ENCODE measurements at places on chromosomes 16 and 17.

- DNase-seq: no peak
Measured at GRCh38 chr17:67082107-67082506, 37.8 kb downstream of the CACNG1 start.

DNA sequence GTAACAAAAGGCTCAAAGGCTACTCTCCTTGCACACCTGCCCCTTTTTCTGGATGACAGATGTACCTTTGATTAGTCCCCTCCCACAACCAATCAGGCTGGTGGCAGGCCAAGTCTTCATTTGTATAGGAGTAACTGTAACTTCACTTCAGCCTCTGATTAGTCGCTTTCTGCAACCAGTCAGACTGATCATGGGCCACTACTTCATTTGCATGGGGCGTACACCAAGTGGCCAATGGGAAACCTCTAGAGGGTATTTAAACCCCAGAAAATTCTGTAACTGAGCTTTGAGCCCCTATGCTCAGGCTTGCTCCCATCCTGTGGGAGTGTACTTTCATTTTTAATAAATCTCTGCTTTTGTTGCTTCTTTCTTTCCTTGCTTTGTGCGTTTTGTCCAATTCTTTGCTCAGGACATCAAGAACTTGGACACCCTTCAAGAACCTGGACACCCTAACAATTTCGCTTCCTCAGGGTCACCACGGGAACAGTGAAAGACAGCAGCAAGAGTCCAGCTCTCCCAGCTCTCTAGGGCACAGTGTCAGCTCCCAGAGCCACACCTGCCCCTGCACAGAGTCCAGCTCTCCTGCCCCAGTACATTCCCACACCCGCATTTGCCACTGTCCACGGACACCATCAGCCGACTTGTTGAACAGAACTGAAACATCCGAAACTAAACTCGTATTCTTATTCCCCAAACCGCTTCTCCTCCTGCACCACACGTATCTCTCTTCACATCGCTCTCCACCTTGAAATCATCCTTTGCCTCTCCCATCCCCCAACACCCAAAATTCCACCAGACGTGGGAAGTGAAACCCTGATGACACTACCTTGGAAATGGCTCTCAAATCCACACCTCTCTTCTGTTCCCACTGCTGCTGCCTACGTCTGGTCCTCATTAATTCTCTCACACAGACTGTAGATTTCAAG lies 53.4 kb downstream of the ABCC12 start:
- no peak for DNase-seq

DNA sequence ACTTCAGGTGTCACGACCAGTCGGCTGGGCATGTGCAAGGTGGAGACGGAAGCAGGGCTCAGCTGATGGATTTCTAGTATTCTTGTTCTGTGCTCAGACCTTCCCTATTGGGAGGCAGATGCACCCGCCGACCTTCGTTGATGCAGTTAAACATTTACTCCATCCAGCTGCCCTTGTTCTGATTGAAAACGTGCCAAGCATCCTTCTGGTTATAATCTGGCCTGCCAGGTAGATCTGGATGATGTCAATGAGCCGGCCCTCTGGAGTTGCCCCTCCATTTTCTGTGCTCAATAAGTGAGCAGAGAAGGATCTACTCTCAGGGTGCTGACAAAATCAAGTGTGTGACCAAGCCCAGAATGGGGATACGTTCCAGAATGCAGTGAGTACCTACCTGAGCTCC lies 38.3 kb downstream of the CCDC182 start:
- DNase-seq: no peak

- no peak for DNase-seq
Measured at GRCh38 chr17:18187226-18187625, 3.6 kb downstream of the ALKBH5 start.

DNA sequence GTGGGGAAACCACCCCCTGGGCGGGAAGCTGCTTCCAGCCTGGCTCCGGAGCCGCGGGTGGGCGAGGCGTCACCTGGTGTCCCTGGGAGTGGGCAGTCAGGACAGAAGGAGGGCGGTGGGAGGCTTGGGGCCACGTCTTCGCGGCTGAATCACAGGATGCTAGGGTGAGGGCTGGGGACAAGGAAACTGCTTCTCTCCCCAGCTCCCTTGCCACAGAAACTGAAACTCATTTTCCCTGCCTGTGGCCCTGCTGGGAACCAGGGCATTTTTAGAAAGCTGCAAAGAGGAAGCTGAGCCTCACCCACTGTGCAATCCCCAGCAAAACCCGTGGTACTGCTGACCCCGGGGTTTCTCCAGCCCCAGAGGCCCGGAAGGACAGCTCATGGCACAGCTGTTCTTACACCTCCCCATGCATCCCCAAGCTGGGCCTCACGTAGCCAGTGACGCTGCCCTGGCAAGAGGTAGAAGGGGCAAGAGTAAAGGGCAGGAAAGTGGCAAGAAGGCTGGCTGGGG lies 8.2 kb downstream of the RHBDF2 start:
- DNase-seq: peak; percentile 78

GRCh38 chr16:55499951-55500529 lies 8.8 kb upstream of the LPCAT2 start:
- no peak for DNase-seq

- DNase-seq: no peak
Measured at GRCh38 chr16:27389272-27389961, 12.6 kb upstream of the IL21R start.

- no peak for DNase-seq
Measured at GRCh38 chr16:23836078-23836403, 258 bp downstream of the PRKCB start.

DNA sequence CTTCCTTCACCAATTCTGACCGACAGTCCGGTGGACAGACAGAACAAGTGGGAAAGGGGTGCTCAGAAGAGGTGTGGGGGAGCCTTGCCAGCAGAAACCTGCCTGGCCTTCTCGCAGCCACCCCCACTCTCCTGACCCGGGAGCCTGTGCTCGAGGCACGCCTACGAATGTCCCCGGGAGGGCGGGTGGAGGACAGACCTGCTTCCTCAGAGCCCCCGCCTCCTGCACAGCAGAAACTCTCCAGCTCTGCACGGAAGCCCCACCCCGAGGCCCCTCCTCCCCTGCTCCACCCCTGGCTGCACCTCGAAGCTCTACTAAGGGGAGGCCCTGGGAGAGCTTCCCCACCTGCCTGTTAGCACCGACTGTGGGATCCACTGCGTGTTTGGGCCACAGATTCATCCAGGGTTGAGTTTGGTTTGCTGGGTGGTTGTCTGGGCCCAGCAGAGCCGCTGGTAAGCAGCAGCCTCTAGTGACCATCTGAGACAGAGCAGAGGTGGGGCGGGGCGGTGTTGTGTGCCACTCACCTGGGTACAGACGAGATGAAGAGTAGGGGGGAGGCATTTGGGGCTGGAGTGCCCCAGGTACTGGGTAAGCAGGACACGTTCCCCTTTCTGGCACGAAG lies 6.2 kb downstream of the TAF1C start:
- DNase-seq: no peak

DNA sequence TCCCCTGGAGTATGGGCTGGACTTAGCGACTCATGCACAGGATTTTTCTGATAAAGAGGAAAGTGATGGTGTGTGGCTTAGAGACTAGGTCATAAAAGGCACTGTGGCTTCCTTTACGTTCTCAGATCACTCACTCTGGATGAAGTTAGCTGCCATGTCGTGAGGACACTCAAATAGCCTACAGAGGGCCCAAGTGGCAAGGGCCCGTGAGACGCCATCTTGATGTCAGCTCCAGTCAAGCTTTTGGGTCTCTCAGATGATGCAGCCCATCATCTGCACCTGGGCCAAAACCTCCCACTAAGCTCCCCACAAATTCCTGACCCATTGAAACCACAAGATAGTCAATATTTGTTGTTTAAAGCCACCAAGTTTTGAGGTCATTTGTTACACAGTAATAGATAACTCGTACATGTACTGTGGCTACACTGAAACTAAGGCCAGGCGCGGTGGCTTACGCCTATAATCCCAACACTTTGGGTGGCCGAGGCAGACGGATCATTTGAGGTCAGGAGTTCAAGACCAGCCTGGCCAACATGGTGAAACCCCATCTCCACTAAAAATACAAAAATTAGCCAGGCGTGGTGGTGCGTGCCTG lies 14.7 kb downstream of the ST6GALNAC2 start:
- no peak for DNase-seq

DNA sequence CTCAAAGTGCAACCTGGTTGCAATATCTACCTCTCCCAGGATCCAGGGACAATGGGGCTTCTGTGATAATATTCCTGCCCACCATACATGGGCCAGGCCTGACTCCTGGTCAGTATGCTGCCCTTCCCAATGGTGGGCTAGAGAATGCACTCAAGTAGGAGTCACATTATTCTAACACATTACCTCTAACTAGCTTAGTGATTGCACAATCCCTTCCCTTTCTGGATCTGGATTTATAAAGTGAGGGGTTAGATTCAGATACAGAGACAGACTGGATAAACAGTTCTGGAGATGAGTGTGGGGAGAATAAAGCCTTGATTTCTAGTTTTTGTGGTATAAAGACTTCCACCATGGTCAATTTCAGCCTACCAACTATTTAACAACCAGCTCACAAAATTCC lies 33.0 kb downstream of the LYRM1 start:
- DNase-seq: no peak

DNA sequence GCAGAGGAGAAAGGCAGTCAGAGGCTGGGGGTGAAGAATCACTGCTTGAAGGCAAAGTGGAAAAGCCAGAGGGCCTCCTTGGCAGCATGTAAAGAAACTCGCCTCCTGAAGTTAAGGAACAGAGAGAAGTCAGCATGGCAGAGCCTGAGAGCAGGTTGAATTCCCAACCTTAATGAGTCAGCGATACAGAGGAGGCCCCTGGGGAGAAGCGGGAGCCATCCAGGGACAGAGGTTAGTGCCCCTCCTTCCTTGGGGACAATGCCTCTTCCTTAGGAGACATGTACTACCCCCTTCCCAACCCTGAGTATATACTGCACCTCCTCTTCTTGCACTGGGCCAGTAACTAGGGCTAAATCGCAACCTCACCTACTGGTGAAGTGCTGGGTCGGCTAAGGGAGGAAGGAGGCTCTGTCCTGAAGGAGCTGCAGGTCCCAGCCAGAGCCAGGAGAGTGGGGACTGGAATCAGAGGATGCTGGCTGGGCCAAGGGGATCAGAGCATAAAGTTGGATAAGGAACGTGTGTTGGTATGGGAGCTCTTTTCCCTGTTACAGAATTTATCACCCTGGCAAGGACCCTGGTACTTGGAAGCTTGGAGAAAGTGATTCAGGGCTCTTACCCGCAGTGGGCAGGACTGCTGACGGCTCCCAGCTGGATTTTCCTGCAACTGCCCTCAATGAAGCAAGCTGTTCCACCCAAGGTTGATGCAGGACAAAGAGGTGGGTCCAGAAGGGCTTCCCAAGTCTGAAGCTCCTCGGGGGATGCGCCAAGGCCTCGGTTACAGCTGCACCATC lies 5.4 kb upstream of the AANAT start:
- no peak for DNase-seq

DNA sequence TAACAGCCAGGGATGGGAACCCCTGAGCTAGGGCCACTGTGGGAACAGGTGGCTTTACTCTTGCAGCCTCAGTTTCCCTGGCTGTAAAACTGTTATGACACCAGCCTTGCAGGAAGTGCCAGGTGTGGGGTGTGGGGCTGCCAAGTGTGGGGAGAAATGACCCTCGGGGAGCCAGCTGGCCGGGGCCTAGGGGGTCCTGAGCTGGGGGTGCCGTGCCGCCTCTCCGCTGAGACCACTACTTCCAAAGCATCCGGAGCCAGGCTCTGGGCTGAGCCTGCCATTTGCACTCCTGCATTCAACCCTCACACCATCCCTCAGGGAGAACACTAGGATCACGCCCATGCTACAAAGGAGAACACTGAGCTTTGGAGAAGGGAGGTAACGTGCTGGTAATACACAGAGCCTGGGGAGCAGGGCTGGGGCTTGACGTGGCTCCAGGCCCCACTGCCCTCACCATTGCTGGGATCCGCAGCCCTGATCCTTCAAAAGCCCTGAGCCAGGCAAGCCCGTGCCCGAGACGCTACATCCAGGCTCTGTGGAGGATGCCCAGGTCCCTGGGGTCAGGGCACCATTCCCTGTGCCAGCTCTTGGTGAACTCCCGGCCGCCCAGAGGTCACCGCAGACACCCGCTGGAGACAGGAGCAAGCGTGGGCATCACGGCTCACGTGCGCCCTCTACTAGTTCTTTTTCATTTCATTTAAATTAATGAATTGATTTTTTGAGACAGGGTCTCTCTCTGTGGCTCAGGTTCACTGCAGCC lies 28.8 kb upstream of the GINS2 start:
- peak; percentile 60 for DNase-seq

DNA sequence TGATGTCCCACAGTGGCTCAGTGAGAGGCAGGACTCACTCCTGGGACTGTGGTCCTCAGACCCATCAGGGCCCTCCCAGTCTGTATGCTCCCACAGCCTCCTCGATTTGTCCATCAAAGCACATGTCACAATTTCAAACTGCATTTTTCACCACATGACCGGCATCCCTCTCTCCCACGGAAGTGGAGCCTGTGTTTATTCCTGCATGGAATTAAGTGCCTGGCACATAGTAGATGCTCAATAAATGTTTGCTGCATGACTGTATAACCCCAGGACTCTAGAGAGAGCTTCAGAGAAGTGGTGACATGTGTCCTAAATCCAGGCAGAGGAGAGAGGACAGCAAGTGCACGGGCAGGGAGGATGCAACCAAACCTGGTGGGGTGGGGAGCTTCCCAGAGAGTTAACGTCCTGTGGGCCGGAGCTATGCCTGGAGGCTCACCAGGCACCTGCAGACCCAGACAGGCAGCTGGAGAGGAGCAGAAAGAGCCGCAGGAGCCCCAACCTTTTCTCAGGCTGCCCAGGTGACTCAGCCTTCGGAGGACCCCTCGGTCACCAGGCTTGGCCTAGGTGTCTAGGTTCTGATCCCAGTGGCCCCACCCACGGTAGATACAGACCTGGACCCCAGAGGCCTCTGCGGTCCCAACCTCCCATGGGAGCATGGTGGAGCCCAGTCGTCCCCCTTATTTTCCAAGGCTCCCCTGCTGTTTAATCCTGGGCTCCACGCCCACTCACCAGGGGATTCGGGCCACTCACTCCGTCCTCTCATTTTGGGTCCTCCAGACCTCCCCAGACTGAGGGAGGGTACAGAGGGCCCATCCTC lies 5.8 kb downstream of the CDH5 start:
- DNase-seq: no peak

- no peak for DNase-seq
Measured at GRCh38 chr16:67388191-67388590, 5.1 kb downstream of the TPPP3 start.

GRCh38 chr16:25838724-25839186 lies 147.0 kb downstream of the HS3ST4 start:
- DNase-seq: peak; percentile 5

All from left colon (tissue), 2 donors.